ENCODE measurements at places on chromosomes 5 and 9.

DNA sequence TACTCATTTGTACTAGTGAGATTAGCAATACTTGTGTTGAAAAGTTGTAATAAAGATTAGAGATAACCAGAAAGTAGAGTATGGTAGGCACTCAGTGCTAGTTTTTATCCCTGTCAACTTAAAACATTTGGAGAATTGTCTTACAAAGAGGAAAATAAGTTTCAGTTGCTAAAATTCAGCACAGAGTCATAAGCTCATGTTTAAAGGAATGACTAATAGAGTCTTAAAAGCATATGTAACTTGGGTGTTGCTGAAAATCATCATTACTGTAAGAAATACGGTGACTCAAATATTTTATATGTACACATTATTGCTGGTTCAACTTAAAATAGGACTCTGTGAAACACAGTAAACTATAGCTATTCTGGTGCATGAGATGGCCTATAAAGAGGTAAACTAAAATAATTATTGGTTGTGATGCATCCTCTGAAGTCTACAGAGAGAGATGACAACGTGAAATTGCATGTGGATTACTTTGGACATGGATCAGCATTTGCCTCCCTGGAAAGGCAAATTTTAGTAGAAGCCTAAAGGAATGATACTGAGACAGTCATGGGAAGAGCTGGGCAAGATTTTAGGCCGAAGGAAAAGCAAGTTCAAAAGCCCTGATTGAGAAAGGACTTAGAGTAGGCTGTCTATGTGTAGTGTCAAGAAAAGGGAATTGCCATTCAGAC, 34.6 kb downstream of the SGCD start:
- no peak for DNase-seq

DNA sequence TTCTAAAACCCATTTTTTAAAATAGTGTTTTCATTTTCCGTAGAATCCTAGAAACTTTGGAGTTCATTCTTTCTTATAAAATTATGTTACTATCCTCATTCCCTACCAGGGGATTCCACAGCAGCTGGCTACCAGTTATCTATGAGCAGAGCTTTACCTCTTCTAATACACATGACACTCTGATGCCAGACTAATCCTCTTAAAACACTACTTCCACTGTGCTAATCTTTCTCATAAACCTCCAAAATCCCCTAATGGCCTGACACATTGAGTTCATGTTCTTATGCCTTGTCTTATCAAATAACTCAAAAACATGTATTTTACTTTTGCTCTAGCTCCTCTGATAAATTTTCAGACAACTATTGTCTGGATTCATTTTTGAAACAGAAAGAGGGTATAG, 633.6 kb upstream of the FTMT start:
- DNase-seq, result no peak

DNA sequence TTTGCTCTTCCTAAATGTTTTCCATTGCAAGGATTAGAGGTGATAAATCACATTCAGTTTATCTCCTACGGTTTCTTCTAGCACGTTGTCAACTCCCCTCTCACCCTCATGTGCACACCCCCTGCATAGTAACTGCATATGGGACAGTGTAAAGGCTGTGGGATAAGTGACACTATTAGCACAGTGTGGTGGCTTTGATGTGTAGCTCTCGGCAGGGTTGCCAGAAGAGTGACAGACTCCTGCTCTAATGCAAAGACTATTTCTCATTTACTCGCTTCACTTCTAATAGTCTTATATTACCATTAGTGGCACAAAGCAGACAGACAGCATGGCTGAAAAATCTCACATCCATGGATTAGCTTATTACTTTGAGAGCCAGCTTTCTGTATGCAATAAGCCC, 454.6 kb downstream of the CETN3 start:
- no peak for DNase-seq

DNA sequence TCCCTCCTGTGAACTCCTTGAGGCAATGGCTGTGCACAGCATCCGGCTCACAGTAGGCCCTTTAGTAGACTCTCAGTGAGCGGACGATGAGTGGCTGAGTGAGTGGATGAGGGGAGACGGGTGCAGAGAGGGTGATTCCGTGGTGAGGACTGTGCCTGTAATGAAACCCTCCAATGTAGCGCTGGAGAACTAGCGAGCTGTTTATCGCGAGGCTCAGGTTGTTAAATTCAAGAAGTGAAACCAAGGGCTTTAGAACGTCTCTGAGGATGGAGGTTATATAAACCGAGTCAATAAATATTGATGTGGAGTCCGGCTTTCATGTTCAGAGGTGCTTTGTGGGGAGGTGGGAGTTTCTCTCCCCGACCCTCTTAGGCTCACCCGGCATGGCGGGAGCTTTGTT, 53.2 kb downstream of the NSG2 start:
- DNase-seq, result no peak

GRCh38 chr9:95749493-95749892, 126.0 kb upstream of the ERCC6L2 start:
- no peak for DNase-seq

DNA sequence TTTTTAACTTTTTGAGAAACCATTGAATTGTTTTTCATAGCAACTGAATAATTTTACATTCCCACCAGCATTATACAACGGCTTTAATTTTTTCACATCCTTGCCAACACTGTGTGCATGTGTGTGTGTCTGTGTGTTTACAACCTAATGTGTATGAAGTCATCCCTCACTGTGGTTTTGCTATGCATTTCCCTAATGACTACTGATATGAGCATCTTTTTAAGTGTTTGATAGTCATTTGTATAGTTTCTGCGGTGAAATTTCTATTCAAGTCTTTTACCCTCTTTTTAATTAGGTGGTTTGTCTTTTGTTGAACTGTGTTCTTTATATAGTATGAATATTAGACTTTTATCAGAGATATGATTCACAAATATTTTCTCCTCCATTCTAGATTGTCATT, 263.1 kb upstream of the COX7C start:
- DNase-seq, result no peak

DNA sequence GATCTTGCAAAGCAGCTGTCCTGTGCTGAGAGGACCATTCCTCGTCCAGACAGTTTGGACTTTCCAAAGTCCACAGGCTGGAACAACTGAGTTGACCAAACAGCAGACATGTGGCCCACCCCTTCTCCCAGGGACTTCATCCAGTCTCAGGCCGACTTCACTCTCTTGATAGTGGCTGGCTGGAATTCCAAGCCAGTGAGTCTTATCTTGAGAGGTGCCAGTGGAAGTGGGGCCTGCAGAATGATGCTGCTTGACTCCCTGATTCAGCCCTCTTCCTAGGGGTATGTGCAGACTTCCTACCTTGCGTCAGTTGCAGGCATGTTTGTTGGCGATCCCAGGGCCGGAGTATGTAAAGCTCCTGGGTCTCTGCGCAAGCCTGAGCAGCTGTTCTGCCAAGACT, 131.4 kb upstream of the TSLP start:
- DNase-seq, result no peak

- no peak for DNase-seq
Measured at GRCh38 chr9:110922145-110922544, 116.1 kb downstream of the LPAR1 start.

- DNase-seq, result peak; percentile 98
Measured at GRCh38 chr9:84851935-84852585, 182.5 kb downstream of the NTRK2 start.

DNA sequence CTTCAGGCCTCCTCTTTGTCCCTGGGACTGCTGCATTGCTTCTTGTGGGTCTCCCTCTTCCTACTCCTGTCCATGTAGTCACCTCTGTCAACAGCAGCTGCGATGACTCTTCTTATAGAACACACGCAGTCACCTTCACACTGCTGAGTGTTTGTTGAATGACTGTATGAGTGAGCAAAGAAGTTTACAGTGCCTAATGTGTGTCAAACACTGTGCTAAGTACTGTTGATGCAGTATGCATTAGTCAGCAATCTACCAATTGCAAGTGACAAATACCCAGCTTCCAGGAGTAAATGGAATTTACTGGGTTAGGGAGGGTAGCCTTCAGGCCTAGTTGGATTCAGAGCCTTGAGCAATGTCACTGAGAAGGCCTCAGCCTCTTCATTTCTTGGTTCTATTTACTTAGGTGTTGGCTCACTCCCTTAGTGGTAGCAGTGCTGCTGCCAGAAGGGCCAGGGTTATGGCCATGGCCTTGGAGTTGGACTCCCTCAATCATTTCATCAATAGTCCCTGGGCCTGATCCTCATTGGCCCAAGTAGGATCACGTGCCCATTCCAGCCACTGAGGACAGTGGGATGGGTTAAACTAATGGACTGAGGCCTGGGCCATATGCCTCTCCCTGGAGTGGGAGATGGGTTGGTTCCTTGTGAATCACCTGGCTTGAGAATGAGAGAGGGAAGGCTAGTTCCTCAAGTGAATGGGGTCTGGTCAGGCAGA, 93.5 kb downstream of the RGS3 start:
- DNase-seq, result no peak

DNA sequence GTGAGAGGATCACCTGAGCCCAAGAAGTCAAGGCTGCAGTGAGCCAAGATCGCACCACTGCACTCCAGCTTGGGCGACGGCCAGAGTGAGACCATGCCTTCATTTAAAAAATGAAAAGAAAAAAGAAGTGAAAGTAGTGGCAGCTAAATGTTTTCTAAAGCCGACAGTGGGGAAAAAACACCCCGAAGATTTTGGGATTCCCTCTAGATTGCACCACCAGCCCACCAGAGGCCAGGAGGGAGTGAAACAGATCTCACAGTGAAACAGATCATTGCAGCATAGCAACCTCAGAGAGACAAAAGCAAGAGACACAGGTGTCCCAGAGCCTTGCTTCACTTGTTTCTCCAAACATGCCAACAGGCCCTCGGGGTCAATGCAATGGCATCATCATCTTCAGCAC, 156.8 kb downstream of the PAX5 start:
- no peak for DNase-seq

GRCh38 chr9:22954964-22955363, 508.3 kb downstream of the DMRTA1 start:
- DNase-seq, result no peak

DNA sequence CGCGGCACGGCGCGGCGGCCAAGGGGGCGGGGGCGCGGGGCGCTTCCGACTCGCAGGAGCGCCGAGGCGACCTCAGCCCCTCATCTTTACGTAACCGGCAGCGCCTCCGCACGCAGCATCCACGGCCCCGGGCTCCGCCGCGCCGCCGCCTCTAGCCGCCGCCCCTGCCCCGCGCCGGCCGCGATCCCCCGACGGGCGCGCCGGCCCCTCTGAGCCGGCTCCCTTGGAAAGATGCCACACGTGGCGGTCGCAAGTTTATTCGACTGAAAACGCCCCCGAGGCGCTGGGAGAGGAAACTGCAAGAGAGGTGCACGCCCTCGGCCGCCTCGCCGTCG, 1.0 kb downstream of the KLF9 start:
- no peak for DNase-seq

DNA sequence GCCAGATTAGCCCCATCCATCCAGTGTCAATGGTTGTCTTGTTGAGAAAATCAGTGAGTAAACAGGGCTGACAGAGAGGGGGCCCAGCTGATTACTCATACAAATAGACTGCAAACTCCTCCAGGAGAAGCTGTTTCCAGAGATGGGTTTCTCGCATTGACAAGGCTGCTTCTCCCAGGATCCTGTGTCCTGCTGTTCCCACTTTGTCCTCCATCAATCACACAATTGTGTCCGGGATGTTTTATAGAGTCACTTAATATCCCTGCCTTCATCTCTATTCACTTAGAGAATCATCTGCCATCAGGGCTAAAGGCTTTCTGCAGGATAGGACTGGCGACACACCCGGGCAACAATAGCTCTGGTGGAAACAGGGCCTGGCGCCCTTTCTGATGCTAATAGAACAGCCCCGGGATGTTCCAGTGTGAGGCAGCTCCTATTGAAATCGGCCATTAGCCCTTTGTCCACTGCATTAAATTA, 71.7 kb upstream of the TBCA start:
- DNase-seq, result no peak

- DNase-seq, result no peak
Measured at GRCh38 chr9:132235894-132236661, 74.2 kb downstream of the NTNG2 start.

DNA sequence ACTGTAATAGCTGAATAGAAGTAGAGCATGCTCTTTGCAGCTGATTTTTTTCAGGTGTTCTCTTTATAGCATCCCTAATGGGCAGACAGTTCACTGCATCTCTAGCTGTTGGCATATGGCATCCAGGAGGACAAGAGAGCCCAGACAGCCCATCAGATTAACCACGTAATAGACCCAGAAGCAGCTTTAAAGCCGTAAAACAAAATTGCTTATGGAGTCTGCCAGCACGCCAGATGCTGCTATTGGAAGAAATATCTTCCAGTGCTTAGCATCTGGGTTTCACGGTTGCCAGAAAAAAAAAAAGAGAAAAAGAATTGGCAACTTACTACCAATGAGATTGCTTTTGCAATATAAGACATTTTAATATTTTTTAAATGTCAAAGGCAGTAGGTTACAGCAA, 869.4 kb upstream of the NUDT12 start:
- no peak for DNase-seq

DNA sequence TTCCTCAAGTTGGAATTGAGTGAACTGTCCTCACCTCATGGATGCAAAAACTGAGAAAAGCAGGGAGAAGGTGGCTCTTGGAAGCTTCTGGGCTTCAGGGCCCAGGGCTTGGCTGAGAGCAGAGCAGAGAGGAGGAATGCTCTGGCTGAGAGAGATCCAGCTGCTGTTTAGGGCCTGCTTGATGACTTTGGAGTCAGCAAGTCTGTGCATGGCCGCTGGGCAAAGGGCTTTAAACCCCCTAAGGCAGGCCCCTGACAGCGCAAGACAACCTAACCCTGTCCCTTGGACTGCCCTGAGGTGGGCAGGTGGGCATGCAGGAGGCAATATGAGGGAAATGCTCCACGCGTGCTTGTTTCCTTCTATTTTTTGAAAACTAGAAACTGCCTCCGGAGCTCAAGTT, 8.6 kb downstream of the STC2 start:
- DNase-seq, result no peak

GRCh38 chr9:78806492-78807160, 509.7 kb downstream of the PSAT1 start:
- peak; percentile 75 for DNase-seq

DNA sequence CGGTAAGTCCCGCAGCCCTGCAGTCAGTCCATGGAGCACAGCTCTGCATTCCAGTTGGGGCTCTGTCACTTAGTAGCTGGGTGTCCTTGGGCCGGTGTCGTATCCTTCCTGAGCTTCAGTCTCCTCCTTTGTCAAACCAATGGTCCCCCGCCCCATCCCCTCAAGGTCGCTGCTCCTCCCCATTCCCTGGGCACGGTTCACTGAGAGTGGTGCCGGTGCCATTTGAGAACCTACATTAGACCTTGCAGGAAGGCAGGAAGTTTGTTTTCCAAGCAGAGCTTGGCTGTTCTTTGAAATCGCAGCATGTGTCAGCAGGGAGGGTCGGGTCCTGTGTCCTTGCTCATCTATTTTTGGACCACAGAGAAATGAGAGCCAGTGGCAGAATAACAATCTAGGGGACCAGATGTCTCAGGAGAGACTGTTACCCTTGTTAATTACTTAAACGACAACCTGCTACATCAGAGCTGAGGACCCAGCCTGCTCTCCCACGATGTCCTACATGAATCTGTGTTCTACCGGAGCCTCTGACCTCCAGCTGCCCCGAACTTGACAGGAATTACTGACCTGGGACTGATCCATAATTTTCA, 21.7 kb upstream of the BARHL1 start:
- no peak for DNase-seq

- DNase-seq, result no peak
Measured at GRCh38 chr5:67047616-67048015, 149.0 kb downstream of the CD180 start.

All from epithelial cell of proximal tubule (primary cell).